ENCODE measurements at places on chromosomes 11 and 22.

DNA sequence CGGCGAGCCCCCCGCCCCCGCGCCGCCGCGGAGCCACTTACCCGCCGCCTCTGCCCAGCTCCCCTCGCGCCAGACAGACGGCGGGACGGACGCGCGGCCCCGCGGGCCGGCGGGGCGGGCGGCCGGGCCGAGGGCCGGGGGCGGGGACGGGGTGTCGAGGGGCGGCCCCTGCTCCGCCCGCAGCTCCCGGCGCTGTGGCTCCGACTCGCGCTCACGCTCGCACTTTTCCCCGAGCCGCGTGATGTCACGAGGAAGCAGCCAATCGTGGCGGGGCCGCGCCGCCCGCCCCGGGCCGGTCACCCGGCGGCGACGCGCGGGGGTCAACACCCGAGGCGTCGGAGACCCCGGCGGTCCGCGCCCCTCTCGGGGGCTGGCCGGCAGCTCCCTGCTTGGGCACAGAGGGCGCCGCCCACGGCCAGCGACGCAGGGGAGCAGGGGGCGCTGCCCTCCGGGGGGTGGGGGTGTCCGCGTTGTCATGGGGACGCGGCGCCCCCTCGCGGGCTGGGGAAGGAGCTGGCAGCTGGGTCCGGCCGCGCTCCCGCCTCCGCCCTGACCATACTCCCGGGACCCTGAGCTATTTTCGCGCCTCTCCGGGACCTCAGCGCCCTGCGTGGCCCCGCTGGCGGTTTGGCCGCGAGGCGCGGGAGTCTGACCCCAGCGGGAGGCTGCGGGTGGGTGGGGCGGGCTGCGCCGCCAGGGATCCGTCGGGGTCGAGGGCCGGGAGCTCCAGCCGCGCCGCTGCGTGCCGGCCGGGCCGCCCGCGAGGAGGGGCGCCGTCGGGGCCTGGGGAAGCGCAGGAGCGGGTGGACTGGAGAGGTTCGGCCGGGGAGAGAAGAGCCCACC lies at the start of gene CHRM4:
TSS of gene CHRM4 (minus strand) at position 199 of the 843 bp plus-strand sequence. CDS start 5,219 bp downstream, outside the sequence.
- DNase-seq = peak; percentile 81

DNA sequence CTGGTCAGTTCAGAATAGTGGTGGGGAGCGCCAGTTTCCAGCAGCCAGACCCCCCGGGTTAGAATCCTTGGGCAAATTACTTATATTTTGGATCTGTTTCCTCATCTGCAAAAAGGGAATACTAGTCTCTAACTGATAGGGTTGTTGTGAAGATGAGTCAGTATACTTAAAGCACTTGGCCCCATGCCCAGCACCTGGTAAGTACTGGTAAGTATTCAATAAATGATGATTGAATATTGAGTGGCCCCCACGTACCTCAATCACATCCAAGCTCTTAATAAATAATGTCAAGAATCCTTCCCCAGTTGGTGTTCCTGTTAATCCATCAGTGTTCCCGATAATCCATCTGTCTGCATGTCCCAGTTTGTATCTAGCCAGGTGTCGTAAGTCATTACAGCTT lies 12.1 kb downstream of the ACP2 start:
- DNase-seq = no peak

DNA sequence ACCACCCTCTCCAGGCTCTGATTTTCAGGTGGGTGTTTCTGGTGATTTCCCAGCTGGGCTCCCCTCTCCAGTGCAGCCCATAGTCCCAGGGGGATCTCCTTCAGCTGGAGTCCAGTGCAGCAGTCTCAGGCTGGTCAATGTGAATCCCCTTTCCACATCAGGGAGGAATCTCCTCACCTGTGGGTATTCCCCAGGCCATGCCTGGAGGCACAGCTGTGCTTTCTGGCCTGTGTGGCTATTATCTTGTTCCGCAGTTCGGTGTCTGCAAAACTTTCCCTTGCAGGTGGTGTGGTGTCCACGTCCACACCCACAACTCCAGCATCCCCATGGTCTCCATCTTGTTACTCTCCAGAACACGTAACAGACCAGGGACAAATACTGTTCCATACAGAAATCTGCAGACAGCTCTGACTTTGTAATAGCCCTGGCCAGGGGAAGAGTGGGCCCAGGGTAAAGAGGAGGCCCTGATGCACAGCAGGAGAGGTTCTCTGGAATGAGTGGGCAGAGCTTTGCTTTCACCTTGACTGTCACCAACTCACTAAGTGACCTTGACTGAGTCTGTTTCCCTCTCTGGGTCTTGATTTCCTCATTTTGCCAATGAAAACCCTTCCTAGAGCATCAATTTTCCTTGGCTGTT lies 183.2 kb downstream of the CSNK2A3 start:
- no peak for DNase-seq

- no peak for DNase-seq
Observed at GRCh38 chr22:17303840-17304779, 65.2 kb upstream of the CECR2 start.

- no peak for DNase-seq
Observed at GRCh38 chr22:36386351-36386899, 1.3 kb downstream of the MYH9 start.

GRCh38 chr22:48096411-48096810 lies 1334.0 kb downstream of the TBC1D22A start:
- DNase-seq = no peak

GRCh38 chr11:132131047-132131446 lies 760.6 kb downstream of the NTM start:
- DNase-seq = peak; percentile 80

- no peak for DNase-seq
Observed at GRCh38 chr11:69841859-69842698, 22.9 kb upstream of the FGF3 start.

DNA sequence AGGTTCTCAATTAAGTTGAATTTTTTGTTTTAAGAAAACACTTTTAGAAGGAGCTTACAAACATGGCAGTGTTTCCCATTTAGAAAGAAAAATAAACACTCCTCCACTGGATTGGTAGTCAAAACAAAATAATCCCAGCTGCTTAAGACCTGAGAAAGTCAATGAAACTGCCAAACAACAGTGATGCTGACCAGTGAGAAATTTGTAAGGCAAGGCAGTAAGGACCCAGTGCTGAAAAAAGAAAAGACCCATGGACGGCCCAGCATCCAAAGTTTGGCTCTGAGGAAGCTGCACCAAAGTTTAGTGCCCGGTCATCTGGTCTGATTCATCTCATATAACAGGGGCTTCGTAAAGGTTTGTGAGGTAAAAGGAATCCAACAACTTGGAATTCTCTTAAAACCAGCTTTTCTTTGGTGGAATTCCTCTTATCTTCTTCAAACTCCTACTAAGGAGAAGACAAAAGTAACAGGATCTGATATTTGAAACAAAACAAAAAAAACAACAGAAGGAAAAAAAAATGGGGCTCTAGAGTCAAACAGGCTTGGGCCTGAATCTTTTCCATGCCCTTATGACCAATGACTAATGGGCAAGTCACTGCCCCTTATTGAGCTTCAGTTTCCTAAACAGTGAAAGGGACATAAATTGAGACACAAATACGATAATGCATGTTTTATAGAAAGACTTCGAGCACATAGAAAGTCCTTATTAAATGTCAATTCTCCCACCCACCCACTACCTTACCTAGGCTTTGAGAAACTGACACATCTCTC lies 383.0 kb upstream of the NARS2 start:
- no peak for DNase-seq

GRCh38 chr11:130653838-130654636 lies 205.6 kb downstream of the ADAMTS15 start:
- DNase-seq = no peak

DNA sequence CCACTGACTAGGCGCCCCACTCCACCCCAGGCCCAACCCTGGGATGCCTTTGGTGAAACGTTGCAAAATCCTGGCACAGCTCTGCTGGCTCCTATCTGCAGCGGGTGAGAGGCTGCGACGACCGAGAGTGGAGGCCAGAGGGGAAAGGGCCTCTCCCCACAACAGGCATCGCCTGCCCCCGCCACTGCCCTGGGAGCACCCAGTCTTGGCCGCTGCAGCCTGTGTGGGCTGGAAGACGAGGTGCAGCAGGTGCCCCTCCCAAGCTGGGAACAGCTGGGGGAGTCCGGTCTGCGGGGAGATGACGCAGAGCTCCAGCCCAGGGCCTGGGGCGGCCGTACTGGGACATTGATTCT lies 4.2 kb upstream of the PIM3 start:
- DNase-seq = no peak

- no peak for DNase-seq
Observed at GRCh38 chr11:32034680-32035079, 56.2 kb upstream of the RCN1 start.

GRCh38 chr11:110000850-110001249 lies 92.3 kb upstream of the ZC3H12C start:
- no peak for DNase-seq

DNA sequence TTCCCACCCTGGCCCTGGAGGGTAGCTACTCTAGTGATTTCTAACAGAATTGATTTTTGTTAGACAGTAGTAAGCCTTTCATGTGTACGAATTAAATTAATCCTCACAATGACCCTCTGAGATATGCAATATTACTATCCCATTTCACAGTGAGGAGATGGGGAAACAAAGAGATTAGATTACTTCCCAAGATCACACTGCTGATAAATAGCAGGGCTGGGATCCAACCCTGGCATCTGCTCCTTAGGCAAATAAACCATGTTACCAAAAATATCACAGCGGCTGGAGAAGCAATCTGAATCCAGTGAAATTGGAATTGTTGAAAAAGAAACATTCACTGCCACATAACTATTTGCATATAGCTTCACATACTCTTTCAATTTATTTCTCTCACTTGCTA lies 12.8 kb upstream of the CAVIN3 start:
- no peak for DNase-seq

DNA sequence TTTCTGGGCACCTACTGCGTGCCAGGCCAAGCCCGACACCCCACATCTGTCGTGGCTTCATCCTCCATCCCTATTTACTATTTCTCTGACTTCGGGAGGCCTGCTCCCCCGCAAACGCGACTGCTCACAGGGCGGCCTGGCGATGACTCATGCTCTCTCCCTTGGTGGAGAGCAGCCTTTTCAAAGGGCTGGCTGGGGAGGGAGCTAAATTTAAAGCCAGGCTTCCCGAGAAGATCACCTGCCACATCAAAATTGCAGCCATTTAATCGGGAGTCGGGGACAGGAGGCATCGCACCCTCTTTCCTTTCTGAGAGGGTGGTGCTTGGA lies 24.9 kb upstream of the SHISAL1 start:
- no peak for DNase-seq

GRCh38 chr11:65611028-65611757 lies 2.8 kb downstream of the MAP3K11 start:
- no peak for DNase-seq

GRCh38 chr11:95103701-95104100 lies 14.1 kb downstream of the ENDOD1 start:
- DNase-seq = no peak

DNA sequence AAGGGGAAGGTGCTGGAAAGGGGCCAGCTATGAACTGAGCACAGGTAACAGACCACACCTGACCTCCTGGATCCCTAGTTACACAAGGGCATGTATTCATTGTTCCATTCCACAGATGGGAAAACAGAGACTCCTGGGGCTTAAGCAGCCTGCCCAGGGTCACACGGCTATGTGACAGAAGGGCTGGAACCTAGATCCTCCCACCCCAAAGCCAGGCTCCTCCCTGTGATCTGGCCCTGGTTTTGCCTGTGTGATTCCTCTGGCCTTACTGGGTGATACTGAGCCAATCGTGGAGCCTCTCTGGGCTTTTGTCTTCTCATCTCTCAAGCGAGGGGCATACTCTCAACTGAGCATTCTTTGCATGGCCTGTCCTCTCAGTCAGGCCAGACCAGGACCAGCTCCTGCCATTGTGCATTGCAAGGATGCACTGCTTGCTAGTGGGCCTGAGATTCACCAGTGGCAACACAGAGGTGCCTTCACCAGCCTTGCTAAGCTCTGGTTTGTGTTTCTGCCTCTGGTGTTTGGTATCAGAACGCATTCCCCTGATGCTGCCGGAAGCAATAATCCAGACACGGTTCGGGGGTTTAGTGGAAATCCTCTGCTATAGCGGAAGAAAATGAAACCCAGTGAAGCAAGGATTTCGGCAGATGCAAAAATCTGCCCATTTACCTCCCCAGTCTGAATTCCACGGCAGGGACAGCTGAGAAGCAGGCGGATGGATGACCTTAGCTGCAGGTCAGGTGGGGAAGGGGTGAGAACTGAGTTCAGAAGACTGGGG lies 226.6 kb downstream of the ST3GAL4 start:
- no peak for DNase-seq

- no peak for DNase-seq
Observed at GRCh38 chr22:17903564-17904295, 120.6 kb downstream of the MICAL3 start.

GRCh38 chr22:23157560-23158515 lies 12.6 kb downstream of the RAB36 start:
- no peak for DNase-seq

GRCh38 chr11:33646629-33647028 lies 54.0 kb downstream of the C11orf91 start:
- no peak for DNase-seq

DNA sequence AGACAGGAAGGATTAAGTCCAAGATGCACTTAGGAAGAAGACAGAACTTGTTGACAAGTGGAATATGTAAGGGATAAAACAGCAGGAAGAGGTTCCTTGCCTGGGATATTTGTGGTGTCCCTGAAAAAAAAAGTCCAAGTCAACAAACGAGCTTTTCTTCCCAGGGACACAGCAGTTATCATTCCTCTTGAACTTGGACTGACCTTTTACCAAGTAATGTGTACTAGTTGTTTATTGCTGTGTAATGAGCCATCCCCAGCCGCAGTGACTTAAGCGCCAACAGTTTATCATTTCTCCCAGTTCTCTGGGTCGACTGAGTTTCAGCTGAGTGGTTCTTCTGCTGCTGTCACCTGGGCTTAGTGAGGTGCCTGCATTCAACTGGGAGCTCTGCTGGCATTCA lies 37.0 kb downstream of the KREMEN1 start:
- DNase-seq = no peak

GRCh38 chr11:93895106-93895862 lies 44.9 kb upstream of the VSTM5 start:
- DNase-seq = peak; percentile 63

- DNase-seq = no peak
Observed at GRCh38 chr11:123239191-123240150, 44.4 kb upstream of the CLMP start.

- DNase-seq = no peak
Observed at GRCh38 chr11:117700551-117700950, 96.5 kb downstream of the DSCAML1 start.

DNA sequence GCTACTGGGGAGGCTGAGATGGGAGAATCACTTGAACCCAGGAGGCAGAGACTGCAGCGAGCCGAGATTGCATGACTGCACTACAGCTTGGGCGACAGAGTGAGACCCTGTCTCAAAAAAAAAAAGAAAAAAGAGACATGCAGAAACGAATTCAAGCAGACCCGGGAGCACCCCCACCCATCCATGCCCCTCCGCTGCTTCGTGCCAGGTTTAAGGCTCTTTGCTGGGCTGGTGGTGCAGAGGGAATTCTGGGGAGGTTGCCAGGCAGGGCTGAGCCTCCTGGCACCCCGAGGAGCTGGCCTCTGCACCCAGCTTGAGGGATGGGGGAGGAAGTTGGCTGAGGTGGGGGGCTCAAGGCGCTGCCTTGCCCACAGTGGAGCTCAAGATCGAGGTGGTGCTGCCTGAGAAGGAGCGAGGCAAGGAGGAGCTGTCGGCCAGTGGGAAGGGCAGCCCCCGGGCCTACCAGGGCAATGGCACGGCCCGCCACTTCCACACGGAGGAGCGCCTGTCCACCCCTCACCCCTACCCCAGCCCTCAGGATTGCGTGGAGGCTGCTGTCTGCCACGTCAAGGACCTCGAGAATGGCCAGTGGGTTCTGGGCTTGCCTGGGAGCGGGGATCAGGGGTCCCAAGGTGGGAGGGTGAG lies 6.0 kb downstream of the AIFM3 start:
- DNase-seq = no peak
